ENCODE measurements at places on chromosomes 11 and 22.

GRCh38 chr11:72721689-72722049 is 30.5 kb downstream of the ARAP1 start:
- no peak for DNase-seq

- no peak for DNase-seq
Observed at GRCh38 chr22:30969532-30970355, 679 bp downstream of the TUG1 start.

GRCh38 chr11:121149116-121149515 is 48.1 kb downstream of the TECTA start:
- DNase-seq: no peak

DNA sequence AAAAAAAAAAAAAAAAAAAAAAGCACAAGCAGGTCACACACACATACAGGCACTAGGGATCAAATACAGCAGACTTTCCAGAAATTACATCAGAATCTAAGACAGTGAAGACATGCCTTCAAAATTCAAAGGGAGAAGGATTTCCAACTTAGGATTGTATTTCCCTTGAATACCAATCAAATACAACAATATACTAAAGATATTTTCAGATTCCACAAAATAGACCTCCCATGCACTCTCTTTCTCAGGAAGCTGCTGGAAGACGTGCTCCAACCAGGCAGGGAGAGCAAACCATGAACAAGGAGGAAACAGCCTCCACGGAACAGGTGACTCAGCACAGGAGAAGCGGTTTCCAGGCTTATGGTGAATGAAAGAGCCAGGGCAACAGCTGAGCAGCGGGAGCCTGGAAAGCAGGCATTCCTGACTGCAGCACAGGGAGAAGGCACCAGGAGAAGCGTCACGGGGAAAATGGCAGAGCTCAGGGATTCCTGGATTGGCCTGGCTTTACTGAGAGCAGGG is 32.0 kb downstream of the TMEM184B start:
- peak; percentile 59 for DNase-seq

DNA sequence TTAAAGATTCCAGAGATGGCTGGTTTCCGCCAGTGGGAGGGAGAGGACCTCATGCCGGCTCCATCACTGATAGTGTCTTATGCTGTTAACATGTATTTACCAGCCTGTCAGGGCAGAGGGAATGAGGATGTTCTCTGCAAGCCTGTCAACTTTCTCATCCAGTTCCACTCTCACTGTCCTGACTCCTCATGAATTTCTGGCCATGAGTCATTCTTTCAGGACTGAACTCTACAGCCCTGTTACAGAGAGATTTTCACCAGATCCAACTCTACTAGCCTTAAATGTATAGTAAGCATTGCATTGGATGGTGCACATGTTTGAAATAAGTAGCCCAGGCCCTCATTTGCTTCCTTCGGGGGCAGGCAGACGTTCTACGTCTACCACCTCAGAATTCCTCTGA is 387.7 kb downstream of the TMEM135 start:
- DNase-seq: no peak

DNA sequence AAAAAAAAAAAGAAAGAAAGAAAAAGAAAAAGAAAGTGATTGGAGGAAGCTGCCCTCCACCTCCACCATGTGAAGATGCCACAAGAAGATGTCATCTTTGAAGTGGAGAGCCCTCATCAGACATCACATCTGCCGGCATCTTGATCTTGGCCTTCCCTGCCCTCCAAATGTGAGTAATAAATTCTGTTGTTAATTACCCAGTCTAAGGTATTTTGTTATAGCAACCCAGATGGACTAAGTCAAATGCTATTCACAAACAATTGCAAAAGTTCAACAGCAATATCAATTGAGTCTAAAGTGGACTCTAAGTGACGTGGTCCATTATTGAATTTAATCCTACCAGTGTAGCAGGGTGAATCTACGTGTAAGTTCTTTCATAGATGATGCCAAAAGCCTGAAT is 55.9 kb upstream of the NUP160 start:
- DNase-seq: no peak

DNA sequence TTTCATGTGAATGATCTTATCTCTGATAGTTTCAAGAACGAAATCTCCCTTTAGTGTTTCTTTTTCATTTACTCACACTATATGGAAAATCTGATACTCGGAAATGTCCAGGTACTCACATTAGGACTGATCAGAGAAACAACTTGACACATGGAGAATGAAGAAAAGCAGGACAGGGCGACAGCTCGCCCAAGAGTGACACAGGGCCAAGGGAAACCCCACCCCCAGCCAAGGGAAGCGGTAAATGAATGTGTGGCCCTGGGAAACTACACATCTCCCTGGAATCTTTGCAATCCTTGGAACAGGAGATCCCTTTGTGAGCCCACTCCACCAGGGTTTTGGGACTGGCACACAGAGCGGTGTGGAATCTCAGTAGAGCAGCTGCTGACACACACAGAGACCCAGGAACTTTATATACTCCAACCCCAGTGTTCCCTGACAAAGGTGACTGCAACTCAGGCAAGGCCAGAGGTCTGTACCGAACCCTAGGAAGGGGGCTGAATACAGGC is 303.7 kb upstream of the ARHGAP42 start:
- no peak for DNase-seq

- no peak for DNase-seq
Observed at GRCh38 chr11:124085583-124085982, 29.7 kb upstream of the VWA5A start.

GRCh38 chr22:49620666-49621065 is 207.0 kb downstream of the BRD1 start:
- DNase-seq: no peak

- DNase-seq: no peak
Observed at GRCh38 chr11:112297248-112297866, 36.7 kb upstream of the PLET1 start.

DNA sequence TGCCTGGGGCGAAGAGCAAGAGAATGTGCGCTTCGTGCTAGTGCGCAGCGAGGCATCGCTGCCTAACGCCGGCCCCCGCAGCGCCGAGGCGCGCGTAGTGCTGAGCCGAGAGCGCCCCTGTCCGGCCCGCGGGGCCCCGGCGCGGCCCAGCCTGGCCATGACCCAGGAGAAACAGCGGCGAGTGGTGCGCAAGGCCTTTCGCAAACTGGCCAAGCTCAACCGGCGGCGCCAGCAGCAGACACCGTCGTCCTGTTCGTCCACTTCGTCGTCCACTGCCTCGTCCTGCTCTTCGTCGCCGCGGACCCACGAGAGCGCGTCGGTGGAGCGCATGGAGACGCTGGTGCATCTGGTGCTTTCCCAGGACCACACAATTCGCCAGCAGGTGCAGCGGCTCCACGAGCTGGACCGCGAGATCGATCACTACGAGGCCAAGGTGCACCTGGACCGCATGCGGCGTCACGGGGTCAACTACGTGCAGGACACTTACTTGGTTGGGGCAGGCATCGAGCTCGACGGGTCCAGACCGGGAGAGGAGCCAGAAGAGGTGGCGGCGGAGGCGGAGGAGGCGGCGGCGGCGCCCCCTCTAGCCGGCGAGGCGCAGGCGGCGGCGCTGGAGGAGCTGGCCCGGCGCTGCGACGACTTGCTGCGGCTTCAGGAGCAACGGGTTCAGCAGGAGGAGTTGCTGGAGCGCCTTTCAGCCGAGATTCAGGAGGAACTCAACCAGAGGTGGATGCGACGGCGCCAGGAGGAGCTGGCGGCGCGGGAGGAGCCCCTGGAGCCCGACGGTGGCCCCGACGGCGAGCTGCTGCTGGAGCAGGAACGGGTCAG is 1.0 kb downstream of the RASSF10 start:
- DNase-seq: no peak

GRCh38 chr11:109819410-109819809 is 273.8 kb upstream of the ZC3H12C start:
- no peak for DNase-seq

GRCh38 chr11:42591841-42592240 is 720.0 kb upstream of the API5 start:
- DNase-seq: no peak

- DNase-seq: no peak
Observed at GRCh38 chr11:114709960-114710359, 31.6 kb downstream of the NXPE2 start.

- DNase-seq: no peak
Observed at GRCh38 chr11:6362185-6362872, 27.9 kb upstream of the SMPD1 start.

DNA sequence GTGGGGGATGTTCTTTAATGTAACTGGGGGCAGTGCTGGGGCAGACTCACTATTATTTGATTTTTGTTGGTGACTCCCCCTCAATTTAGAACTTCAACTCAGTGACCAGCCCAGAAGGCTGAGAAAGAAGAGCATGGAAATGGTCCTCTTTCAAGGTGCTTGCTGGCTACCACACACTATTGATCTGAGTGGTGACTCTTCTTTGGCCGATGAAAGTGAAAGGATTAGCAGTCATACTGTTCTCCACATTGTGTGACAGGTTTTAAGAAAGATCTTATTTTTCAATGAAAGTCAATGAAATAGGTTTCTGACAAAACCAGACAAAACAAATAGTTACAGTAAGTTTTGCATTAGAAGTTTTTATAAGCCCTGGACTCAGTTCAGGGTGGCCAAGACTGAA is 29.9 kb downstream of the NLRP14 start:
- no peak for DNase-seq

DNA sequence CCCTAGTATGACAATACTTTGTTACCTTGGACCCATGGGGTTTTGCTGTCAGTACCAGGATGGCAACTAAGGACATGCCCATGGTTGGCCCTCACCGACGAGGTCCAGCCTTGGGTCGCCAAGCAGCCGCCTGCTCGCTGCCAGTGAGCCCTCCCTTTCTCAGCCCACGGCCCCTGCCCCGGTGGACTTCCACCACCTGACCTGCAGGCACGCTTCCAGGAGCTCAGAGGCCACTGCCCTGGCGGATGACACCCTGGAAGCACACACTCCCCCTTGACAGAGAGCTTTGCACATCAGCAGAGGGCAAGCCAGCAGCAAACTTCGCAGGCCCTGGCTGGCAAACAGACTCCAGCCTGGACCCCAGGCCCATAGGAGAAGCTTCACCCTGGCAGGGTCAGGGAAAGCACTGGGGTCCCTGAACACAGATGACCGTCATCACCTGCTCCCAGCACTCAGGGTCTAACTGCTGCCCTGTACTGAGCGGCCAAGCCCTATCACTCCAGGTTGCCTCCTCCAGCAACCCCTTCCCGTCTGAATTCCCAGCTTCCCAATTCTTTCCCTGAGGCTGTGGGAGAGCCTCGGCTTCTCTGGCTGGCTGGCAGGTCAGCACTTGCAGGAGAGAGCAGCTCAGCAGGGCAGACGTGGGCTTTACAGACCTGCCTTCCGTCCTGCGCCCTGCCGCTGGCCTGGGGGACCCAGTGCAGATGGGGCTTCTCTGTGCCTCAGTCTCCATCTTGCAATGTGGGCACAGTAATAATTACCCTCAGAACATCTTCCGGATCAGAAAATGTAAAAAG is 2.7 kb upstream of the PPARA start:
- DNase-seq: no peak

GRCh38 chr11:119839476-119840133 is 110.6 kb upstream of the NECTIN1 start:
- DNase-seq: no peak

GRCh38 chr22:31846161-31847115 is 92.6 kb downstream of the DEPDC5 start:
- no peak for DNase-seq

DNA sequence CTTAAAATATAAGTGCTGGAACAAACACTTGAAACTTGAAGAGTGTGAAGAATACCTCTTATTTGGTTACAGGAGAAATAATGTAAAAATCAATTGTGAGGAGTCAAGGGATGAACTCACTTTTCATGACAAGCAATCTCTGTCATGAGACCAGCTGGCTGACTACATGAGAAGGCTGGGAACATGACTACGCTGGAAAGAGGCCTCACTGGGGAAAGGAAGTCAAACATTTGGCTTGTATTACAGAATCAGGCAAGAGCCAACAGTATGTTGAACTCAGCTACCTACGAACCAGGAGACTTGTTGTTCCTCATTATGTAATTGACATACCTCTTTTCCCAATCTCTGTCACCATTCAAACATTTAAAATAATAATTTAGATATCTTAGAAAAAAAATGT is 14.4 kb downstream of the DCDC1 start:
- DNase-seq: no peak

DNA sequence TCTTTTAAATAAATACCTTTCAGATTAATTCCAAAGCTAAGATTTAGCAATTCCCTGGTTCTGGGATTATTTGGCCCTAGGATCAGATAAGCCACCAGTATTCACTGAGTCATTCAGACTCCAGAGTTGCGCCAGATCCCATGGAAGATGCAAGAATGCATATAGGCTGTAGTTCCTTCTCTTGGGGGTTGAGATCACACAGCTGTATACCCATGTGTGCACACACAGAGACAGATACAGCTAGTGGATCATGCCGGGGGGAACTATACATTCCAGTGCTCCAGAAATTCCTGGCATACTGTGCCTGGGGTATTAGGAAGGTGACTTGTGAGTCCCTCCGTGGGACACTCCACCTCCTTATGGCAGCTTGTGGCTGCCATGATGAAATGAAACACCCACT is 75.4 kb downstream of the ZBTB16 start:
- DNase-seq: no peak

DNA sequence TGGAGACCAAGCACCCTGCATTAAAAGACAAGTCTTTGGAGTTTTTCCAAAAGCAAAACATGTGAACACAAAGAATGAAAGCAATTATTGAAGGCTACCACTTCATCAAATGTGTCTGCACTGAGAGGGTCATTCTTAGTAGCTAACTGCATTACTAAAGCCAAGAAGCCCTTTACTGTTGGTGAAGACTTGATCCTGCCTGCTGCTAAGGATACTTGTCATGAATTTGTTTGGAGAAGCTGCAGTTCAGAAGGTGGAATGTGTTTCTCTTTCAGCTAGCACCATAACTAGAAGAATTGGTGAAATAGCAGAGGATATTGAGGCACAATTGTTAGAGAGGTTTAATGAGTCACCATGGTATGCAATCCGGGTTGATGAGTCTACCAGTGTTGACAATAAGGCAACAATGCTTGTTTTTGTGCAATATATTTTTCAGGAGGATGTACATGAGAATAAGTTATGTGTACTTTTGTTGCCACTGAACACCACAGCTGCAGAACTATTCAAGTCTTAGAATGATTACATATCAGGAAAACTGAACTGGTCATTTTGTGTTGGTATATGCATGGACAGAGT is 457.3 kb upstream of the ISX start:
- DNase-seq: no peak

- DNase-seq: no peak
Observed at GRCh38 chr11:4560467-4560866, 15.5 kb downstream of the OR52M1 start.

GRCh38 chr11:64572143-64572542 is 18.9 kb upstream of the SLC22A12 start:
- no peak for DNase-seq

- no peak for DNase-seq
Observed at GRCh38 chr22:30830907-30831306, 136.2 kb downstream of the OSBP2 start.

- DNase-seq: no peak
Observed at GRCh38 chr11:9826390-9826789, 162.5 kb downstream of the SWAP70 start.

- peak; percentile 57 for DNase-seq
Observed at GRCh38 chr22:42661985-42662831, 13.0 kb upstream of the CYB5R3 start.

- DNase-seq: no peak
Observed at GRCh38 chr11:133046252-133046651, 486.0 kb downstream of the OPCML start.

- DNase-seq: no peak
Observed at GRCh38 chr11:66450560-66450959, 11.9 kb upstream of the MRPL11 start.

Data from hippocampal formation (tissue), 2 donors.